ENCODE measurements at places on chromosomes 16 and 17.

DNA sequence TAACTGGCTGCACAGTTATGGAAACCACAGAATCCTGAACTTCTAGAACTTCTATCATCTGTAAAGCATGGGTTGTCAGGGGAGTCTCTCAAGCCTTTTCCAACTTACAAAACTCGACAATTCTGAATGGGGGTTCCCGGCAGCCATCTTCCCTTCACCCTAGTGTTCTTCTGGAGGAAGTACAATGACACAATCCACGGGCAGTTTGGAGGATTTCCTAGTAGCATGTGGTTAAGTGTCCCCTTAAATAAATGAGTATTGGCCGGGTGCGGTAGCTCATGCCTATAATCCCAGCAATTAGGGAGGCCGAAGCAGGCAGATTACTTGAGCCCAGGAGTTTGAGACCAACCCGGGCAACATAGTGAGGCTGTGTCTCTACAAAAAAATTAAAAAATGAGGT, 2.1 kb downstream of the SLC16A6 start:
- DNase-seq: no peak

DNA sequence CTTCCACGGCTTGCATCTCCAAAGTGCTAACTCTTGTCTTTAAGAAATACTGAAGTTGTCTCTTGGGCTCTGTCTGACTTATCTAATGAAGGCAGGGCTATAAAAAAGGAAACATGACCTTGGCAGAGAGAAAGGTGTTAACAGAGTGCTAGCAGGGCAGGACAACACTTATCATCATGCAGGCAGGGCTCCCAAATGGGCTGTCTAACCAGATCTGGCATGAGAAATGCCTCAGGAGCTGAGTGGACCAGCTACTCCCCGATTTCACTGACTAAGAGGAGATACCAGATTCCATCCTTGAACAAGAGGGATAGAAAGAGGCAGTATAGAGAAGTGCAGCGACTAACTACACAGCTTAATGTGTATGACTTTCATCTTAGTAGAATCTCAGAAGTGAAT, 32.6 kb downstream of the PMP22 start:
- no peak for DNase-seq

- no peak for DNase-seq
Observed at GRCh38 chr16:55002419-55002818, 71.8 kb downstream of the IRX5 start.

DNA sequence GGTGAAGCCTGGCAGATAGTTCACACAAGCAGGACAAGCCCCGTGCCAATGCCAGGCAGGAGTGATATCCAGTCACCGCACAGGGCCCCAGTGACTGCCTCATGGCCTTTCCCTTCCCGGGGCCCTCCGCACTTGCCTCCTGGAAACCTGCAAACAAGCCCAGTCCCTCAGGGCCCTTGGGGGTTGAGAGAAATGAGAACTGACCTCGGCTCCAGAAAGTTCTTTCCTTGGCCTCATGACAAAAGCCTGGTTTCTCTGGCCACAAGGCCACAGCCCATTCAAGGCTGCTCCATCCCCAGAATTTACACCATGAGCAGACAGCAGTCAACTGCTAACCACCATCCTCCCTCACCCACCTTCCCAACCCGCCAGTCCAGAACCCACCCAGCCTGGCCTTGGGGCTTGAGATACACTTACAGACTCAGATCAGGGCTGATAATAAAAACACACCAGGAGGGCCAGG, 77.6 kb downstream of the CCDC182 start:
- DNase-seq: no peak

DNA sequence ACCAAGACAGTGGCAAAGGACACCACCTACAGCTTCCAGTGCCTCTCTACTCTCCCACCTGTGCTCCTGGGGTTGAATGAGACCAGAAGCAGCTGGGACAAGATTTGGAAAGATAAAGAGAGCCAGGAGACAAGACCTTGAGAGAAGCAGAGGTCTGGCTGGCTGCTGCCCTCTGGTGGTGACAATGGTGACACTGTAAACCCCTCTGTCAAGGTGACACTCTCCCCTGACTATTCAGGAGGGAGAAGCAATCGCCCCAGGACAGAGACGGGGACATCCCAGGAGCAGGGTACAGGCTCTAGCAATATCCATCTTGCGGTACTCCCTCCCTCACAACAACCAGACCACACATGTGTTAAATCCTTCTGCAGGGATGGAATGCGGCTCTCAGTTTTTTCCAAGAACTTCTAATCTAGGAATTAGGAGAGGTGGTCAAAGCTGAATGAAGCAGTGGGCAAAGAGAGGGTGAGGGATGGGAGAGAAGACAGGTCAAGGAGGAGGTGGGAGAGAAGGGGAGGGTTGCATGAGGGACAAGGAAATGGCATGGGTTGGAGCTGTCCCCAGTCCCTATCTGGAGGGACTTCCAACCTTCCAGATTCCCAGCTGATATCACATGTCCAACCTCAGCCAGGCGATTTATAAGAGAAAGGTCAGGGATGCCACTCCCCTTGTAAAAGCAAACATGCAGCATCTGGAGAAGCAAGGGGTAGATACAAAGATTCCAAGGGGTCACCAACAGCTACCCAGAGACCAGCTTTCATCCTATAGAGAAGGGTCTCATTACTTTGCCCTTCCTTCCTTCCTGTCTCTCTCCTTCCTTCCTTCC, 2.9 kb downstream of the PHOSPHO1 start:
- peak; percentile 53 for DNase-seq

- no peak for DNase-seq
Observed at GRCh38 chr16:27598931-27599565, 49.1 kb downstream of the KATNIP start.

DNA sequence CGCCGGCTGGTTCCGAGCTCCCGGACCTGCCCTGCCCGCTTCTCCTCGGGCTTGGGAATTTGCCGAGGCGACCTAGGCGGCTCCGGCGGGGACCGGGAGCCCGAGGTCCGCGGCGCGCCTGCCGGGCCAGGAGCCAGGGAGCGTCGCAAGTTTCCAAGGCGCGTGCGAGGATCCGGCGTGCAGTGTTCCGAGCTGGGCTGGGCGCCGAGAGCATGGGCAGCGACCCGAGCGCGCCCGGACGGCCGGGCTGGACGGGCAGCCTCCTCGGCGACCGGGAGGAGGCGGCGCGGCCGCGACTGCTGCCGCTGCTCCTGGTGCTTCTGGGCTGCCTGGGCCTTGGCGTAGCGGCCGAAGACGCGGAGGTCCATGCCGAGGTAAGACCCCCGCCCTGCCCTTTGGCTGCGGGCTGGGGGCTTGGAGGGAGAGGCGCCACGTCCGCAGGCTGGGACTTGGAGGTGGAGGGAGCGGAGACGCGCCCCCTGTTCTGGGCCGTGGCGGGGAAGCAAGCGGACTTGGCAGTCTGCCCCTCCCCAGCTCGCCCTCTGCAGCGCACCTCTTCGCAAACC, 668 bp downstream of the MMP15 start:
- peak; percentile 22 for DNase-seq

GRCh38 chr16:81700071-81700779, 78.9 kb upstream of the PLCG2 start:
- DNase-seq: no peak

GRCh38 chr16:88012360-88012759, 61.1 kb downstream of the BANP start:
- DNase-seq: no peak

GRCh38 chr16:5060073-5060641, 5.6 kb downstream of the C16orf89 start:
- no peak for DNase-seq

- DNase-seq: no peak
Observed at GRCh38 chr17:55283256-55283965, 18.7 kb downstream of the HLF start.

DNA sequence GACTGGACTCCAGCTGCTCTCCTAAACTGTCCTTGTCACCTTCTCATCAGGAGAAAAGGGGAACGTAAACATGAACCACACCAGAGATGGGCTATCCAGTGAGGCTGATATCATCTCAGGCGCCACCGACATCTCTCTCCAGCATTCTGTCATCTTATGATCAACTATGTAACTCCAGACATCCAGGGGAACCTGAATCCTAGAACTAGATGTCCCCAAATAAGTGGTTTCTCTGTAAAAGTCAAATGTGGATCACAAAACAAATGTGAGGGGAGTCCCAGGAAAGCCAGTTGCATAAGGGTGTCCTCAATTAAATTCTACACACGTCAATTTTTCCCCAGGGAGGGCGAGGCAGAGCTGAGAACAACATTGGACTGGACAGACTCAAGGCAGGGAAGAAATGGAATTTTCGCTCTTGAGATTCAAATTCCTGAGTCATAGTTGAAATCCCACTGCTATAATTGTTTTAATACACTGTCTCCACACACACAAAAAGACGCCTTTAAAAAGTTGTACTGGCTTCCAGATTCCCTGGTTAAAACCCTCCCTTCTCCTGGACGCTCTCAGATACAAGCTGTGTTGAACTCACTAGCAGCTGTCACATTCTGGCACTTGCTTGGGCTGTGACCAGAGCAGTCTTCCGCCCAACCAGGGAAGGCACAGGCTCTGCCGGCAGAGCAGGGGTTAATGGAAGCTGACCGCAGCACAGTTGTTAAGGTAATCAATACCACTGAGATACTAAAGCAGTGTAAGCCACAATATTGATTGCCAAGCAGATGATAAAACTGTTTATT, 62.6 kb downstream of the ZFHX3 start:
- DNase-seq: peak; percentile 46

- DNase-seq: no peak
Observed at GRCh38 chr16:67644038-67644437, 906 bp upstream of the CARMIL2 start.

- no peak for DNase-seq
Observed at GRCh38 chr16:4385789-4386450, 14.3 kb downstream of the VASN start.

DNA sequence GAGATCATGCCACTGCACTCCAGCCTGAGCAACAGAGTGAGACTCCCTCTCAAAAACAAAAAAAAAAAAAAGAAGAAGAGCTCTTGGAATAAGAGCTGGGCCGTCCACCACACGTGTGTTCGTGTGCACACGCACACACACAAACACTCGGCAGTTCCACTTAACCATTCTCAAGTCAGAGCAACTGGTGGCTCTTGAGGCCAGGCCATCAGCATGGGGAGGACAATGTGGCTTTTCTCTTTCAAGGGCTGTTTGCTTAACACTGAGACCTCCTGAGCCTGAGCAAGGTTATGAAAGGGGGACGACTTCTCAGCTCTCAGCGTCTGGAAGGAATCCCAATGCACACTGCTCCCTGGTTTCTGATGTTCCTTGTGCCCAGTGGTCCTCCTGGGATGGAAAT, 444.9 kb downstream of the SOX9 start:
- DNase-seq: no peak

DNA sequence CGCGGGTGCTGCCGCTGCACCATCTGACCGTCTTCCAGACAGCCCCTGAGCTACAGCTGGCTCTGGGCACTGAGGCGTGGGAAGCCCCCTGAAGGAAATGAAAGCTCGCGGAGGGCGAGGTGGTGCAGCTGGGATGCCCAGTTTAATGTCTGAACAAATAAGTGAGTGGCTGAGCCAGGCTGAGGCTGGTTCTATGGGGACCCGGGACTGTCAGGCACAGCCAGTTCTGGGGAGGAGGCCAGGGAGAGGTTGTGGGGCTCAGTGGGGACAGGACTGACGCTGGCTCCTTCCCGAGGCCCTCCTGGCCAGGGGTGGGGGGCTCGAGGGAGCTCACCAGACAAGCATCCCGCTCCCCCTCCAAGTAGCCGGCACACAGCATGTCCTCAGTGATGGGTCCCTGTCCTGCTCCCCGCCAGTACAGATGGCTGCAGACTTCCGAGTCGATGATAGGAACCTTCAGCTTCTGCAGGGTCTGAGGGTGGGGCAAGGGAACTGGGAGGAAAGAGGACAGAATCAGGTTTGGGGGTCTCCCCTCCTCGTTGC, 4.4 kb downstream of the PRSS22 start:
- DNase-seq: no peak

DNA sequence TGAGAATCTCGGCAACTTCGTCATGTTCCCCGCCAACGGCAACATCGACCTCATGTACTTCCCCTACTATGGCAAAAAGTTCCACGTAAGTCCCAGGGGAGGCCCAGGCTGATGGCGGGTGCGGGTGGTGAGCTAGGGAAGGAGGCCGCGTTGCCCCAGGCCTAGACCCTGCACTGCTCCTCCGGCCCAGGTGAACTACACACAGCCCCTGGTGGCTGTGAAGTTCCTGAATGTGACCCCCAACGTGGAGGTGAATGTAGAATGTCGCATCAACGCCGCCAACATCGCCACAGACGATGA, 4.8 kb downstream of the ATP1B2 start:
- DNase-seq: no peak

- DNase-seq: no peak
Observed at GRCh38 chr16:86322283-86322682, 188.0 kb upstream of the FOXF1 start.

- DNase-seq: no peak
Observed at GRCh38 chr17:80649672-80650330, 105.2 kb downstream of the RPTOR start.

GRCh38 chr16:53708490-53708889, 4.5 kb downstream of the FTO start:
- no peak for DNase-seq

GRCh38 chr16:48536614-48537200, 73.3 kb downstream of the N4BP1 start:
- no peak for DNase-seq

All from NCI-H2171 treated with DMSO at 0.1 percent for 48 hours (cell line).